ENCODE measurements at places on chromosomes 7 and 10.
A peak's percentile ranks its signal among the peaks of the same experiment; 100 is the strongest.

GRCh38 chr10:61142987-61143386 is 199.0 kb upstream of the RHOBTB1 start:
- DNase-seq = no peak

GRCh38 chr10:108850138-108850854 is 1073.0 kb downstream of the XPNPEP1 start:
- no peak for DNase-seq

- DNase-seq = no peak
Observed at GRCh38 chr10:27607591-27607990, 103.5 kb downstream of the RAB18 start.

DNA sequence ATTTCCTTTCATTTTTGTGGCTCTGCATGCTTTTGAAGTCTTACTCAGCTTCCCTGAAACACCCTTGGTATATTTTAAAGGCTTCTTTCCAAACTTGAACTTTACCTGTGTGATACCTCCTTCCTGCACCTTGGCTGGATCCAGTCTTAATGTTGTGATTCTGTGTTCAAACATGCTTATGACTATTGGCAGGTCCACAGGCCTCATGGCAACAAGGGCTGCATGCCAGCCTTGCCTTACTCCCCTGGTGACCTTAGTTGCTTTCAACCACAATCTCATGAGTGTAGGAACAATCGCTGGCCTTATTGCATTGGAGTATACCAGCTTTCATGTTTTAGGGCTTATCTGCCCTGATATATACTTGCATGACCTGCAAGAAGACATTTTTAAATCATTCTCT is 238.7 kb downstream of the KIF20B start:
- DNase-seq = no peak

GRCh38 chr7:139230484-139230773 is 608 bp upstream of the UBN2 start:
- DNase-seq = no peak

DNA sequence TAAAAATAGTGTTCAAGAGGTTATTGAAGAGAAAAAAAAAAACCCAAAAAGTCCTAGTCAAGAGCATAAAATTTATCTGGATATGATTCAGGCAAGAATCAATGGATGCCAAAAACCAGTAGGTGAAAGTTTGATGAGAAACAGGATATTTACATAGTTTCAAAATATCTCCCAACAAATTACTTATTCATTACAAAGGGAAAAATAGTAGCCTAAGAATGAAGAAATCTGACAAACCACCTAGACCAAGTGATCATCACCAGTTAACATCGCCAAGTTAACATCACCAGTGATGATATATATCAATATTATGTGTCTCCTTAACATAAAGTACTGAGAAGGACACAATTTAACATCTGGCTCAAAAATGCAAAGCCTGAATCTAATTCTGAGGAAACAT is 85.2 kb downstream of the RNLS start:
- DNase-seq = no peak

DNA sequence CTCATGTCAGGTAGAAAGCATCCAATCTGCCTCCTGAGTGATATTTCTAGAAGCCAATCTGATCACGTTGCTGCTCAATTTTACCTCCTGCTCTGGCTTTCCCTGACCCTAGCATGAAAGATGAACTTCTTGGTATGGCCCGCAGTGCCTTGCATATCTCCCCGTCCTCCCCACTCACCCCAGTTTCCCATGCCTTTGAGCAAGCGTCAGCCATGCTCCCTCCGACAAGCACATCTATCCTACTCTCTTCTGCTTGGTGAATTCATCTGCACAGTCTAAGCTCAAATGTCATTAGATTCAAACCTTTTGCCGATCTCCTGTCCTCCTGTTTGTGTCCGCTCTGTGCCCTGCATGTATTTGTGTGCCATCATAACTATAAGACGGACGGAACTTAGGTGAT is 6.2 kb upstream of the TBXAS1 start:
- no peak for DNase-seq

- DNase-seq = no peak
Observed at GRCh38 chr10:102776779-102777456, 33.2 kb downstream of the WBP1L start.

DNA sequence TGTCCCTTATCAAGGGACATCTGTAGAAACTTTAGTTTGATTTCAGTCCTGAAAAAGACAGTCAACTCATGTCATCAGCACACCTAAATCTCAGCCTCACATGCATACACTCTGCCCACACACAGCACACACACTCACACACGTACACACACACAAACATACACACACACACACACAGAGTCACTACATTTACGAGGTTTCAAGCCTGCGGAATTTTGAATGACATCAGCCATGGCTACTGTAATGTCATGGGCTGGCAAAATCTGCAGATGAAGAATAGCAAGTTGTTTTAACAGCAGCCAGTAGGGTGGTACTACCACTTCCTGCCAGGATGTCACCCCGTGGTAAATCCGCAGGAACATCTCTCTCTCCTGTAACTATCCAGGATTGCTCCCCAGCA is 37.1 kb upstream of the EZH2 start:
- DNase-seq = peak; percentile 32

GRCh38 chr7:126657599-126658358 is 595.0 kb downstream of the GRM8 start:
- DNase-seq = no peak

GRCh38 chr10:78891741-78892140 is 177.0 kb upstream of the ZMIZ1 start:
- no peak for DNase-seq

DNA sequence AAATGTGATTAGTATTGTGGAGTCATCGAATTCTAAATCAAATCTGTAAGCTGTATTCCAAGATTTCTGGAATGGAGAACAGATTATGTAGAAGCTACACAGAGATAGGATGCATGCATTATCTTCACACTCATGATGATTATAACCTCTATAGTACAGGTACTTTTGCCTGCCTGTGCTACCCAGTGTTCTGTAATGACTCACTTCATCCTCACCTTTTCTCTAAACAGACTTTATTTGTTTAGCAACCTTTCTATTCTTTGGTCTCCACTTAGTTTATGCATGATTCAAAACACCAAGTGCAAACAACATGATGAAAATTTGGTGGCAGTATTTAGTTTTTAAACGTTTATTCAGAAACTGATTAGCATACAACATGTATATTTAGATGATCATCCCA is 68.4 kb upstream of the PRPS1L1 start:
- DNase-seq = no peak

DNA sequence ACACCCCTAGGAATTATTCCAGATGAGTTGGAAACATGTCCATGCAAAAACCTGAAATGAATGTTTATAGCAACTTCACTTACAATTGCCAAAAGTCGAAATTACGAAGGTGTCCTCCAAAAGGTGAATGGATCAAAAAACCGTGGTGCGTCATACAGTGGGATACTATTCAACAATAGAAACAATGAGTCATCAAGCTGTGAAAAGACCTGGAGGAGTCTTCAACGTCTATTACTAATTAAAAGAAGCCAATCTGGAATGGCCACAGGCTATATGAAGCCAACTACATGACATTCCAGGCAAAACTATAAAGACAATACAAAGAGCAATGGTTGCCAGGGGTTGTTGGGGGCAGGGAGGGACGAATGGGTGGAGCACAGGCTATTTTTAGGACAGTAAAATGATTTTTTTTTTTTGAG is 12.6 kb upstream of the PPP2R2D start:
- DNase-seq = no peak

GRCh38 chr10:89301721-89302445 is at the start of gene IFIT2:
Gene IFIT2 (plus strand): TSS chr10:89302046. CDS start chr10:89302124, 78 bp downstream.
- no peak for DNase-seq

- no peak for DNase-seq
Observed at GRCh38 chr10:101995451-101996063, 60.4 kb downstream of the ARMH3 start.

- no peak for DNase-seq
Observed at GRCh38 chr10:122939856-122940543, 14.0 kb downstream of the C10orf88 start.

- no peak for DNase-seq
Observed at GRCh38 chr7:53191836-53192443, 156.5 kb downstream of the POM121L12 start.

DNA sequence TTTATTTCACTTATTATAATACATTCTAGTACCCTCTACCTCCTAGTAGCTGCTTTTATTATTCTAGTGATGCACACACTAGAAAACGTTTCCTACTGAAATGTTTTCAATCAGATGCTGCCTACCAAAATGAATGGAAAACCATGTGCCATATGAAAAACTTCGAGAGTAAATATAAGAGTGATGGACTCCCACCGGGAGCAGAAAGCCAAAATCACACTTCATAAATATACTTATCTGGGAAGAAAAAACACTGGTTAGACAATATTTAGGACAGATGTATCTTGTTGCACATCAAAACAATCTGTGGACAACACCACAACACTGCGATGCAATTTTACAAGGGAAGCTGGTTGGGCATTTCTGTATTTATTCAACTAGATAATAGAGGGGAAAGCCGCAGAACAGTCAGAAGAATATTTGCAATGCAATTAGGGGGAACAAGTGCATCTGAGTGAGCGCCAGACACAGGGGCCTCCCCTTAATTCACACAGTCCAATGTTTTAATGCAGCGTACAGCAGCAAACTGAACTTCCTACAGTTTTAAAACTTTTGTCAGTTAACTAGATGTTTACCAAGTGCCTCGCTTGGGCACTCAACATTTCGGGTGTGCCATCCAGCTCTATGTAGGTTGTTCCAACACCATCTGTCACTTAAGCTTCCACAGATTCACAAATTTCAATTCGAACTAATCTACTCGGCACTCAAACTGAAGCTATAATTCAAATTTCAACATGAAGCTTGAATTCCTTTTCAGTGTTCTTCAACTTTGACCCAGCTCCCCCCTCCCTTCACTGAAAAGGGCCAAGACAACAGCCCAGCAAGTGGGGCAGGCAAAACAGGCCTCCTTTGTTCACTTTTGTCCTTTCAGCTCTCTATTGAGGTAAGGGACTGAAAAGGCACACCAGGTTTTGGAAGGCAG is 7.4 kb downstream of the NRCAM start:
- DNase-seq = no peak

DNA sequence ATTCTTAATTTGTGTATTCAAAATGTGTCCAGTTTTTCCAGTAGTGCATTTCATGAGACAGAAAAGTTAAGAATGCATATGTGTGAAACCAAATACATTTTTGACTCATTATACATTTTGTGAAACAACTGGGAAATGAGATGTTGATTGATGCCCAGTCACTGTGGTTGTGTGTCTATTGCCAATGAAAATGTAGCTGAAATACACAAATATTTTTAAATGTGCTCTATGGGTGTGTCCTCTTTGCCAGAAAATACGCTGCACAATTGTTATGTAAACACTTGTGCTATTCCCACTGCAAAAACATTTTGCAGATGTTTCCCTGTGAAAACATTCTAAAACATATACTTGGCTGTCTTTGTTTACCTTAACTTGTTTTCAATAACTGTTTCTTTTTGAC is 395.2 kb downstream of the TFEC start:
- no peak for DNase-seq

DNA sequence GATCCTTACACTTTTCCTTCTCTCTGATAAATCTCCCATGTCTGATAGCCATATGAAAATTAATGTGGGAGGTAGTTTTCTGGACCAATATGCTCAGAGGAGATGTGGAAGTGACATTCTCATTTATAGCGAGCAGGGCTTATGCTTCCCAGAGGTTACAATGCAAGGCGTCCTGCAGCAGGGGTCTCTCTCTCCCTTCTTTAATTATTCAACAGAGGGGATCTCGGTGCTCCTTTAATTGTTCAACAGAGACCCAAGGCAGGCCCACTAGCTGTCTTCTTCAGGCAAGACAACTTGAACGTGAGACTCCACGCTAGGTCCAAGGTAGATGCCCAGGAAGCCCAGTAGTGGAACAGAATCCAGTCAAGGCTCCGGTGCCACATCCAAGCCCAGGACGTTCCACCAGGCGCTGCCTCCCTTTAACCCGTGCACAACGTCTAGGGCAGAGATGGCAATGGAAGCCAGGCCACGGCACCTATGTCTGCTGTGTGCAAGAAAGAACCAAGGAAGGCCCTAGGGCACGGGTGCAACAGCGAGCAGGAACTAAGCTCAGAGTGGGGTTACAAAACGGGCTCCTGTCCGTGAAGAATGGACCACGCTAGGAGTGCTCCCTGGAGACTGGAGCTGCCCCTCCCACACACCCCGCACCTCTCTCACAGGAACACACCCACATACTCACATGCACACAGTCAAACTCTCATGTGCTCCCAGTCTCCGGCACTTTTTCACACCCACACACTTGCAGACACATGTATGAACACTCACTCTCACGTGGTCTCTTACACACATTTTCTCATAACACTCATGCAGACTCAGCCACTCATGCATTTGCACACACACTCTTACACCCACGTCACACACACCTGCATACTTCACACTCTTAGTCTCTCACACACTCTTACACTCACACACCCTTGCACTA is 230.4 kb downstream of the TNS3 start:
- no peak for DNase-seq

DNA sequence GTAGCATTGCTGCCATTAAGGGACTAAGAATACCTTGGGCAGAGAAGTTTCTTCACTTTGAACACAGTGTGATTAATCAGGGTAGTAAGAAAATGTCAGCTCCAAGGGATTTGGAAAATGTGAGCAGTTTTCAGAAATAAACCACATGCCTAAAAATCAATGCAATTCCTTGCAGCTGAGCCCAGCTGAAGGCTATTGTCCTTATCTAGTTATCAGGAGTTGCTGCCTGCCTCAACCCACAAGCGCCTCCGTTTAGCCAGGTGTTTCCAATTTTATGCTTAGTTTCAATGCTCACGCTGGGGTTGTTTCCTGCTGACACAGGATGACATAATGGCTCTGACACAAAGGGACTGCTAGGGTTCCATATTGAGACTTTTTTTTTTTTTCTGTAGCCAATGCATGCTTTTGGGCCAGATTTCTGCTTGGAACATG is 132.3 kb upstream of the ANK3 start:
- no peak for DNase-seq

DNA sequence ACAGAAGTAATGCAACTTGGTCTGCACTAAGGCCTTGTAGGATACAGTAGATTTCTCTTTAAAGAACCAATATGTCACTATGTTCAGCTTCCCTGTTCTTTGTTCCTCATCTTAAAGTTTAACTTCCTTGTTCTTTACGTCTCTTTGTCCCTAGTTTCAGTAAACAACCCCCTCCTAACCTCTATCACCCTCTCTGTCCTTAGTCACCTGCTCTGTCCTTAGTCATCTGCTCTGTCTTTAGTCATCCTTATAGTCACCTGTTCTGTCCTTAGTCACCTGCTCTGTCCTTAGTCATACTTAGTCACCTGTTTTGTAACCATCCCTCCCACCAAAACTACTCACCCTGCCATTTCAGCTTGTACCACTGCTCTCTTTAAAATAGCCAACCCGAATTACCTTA is 144.6 kb upstream of the TMEM106B start:
- no peak for DNase-seq

DNA sequence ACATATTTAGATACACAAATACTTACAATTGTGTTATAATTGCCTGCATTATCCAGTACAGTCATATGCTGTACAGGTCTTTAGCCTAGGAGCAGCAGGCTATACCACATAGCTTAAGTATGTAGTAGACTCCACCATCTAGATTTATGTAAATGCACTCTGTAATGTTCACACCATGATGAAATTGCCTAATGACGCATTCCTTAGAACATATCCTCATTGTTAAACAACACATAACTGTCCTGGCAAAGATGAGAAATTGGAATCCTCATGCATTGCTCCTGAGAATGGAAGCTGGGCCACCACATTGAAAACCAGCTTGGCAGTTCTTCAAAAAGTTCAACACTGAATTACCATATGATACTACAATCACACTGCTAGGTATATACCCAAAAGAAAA is 1002.8 kb upstream of the CELF2 start:
- no peak for DNase-seq

All from CD4-positive, CD25-positive, alpha-beta regulatory T cell (primary cell).